ENCODE measurements at places on chromosomes 5 and 9.

DNA sequence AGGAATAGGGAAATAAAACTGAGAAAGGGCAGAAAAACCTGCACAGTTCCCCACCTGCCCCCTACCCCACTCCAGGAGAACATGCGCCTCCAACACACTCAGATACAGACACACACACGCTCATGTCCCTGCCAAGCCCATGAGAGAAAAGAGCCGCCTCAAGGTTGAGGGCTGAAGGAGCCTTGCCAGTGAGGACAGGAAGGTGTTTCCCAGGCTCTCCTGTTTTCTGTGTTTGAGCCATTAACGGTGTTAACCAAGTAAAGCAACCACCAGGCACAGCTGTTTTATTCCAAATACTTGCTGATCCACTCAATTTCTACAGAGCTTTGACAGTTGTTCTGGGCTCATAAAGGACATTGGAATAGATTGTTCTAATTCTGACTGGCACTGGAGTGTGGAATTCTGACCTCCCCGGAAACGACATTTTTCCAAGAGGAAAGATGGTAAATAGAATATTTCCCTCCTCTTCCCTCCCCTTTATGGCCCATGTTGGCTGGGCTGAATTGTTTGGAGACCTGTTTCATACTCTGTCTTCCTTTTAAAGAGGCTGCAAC, 238.0 kb downstream of the DMAC1 start:
- DNase-seq: no peak

- no peak for DNase-seq
These were observed 32.9 kb downstream of the PRRX2 start for GRCh38 chr9:129698254-129698757.

DNA sequence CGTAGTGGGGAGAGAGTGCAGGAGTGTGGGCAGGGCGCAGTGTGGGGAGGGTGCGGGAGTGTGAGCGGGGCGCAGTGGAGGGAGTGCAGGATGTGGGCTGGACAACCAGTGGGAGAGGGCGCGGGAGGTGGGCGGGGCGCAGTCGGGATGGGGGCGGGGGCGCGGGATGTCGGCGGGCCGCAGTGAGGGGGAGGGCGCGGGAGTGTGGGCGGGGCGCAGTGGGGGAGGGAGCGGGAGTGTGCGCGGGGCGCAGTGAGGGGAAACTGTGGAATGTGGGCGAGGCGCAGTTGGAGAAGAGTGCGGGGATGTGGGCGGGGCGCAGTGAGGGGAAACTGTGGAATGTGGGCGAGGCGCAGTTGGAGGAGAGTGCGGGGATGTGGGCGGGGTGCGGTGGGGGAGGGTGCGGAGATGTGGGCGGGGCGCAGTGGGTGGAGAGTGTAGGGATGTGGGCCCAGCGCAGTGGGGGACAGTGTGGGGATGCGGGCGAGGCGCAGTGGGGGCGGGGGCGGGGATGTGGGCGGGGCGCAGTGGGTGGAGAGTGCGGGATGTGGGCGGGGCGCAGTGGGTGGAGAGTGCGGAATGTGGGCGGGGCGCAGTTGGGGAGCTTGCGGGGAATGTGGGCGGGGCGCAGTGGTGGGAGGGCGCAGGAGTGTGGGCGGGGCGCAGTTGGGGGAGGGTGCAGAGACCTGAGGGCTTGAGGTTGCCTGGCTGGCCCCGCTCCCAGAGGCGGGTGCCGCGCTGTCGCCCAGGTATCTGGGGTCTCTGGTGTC, at the start of gene NXNL2:
NXNL2 (plus strand) TSS at position 723 of the 770 bp plus-strand sequence. CDS start 257 bp downstream, outside the sequence.
- DNase-seq: no peak

- DNase-seq: no peak
These were observed 92.7 kb downstream of the SV2C start for GRCh38 chr5:76175821-76176403.

- peak; percentile 89 for DNase-seq
These were observed at the start of gene ELP1 for GRCh38 chr9:108933718-108934322. Gene ELP1 (minus strand): TSS chr9:108934124. CDS start chr9:108931146, 2,978 bp downstream.

DNA sequence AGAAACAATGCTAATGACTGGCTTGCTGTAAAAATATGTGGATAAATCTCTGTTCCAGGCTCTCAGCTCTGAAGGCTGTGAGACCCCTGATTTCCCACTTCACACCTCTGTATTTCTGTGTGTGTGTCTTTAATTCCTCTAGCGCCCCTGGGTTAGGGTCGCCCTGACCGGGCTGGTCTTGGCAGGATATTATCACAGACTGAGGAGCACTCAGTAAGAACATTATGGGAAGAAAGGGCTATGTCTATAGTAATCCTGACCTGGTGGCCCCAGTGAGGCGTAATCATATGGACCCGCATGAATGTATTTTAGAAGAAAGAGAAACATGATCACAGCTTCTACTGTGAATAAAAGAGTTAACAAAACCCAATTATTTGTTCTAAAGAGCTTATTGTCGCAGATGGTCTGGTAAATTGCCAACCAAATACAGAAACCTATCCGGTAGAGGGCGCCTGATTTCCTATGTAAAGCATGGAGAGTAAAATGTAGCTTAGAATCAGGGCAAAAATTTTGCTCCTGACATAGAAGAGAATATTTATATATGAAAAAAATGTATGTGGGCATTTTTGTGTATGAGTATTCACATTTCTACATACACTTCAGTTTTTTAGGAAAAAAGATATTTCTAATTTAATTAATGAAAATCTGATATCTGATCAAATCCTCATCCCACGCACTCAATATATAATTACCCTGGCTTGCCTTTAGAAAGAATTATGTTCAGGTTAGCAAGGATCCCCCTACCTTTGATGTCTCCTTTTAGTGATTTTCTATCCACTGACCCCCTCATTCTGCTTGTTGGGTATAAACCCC, 5.8 kb upstream of the IFNA1 start:
- no peak for DNase-seq

DNA sequence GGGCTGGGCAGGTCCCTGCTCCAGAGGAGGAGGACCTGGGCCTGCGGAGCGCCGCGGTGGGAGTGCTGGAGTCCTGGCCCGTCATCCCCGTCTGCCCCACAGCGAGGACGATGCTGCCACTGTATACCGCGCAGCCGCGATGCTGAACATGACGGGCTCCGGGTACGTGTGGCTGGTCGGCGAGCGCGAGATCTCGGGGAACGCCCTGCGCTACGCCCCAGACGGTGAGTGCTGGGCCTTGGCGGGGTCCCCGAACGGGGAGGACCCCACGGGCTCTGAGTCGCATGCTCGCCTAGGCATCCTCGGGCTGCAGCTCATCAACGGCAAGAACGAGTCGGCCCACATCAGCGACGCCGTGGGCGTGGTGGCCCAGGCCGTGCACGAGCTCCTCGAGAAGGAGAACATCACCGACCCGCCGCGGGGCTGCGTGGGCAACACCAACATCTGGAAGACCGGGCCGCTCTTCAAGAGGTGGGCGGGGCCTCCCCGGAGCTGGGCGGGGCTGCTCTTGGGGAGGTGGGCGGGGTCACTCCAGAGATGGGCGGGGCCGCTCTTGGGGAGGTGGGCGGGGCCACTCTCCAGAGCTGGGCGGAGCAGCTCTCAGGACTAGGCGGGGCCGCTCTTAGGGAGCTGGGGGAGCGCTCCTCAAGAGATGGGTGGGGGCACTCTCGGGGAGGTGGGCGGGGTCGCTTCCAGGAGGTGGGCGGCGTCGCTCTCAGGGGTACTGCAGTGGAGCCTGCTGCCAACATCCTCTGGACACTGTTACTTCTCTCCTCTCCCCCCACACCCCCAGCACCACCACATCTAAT, 13.1 kb downstream of the LRRC26 start:
- no peak for DNase-seq

GRCh38 chr5:94788527-94788926, 170.1 kb downstream of the SLF1 start:
- no peak for DNase-seq

- DNase-seq: no peak
These were observed 227.8 kb downstream of the PLK2 start for GRCh38 chr5:58232130-58232529.

DNA sequence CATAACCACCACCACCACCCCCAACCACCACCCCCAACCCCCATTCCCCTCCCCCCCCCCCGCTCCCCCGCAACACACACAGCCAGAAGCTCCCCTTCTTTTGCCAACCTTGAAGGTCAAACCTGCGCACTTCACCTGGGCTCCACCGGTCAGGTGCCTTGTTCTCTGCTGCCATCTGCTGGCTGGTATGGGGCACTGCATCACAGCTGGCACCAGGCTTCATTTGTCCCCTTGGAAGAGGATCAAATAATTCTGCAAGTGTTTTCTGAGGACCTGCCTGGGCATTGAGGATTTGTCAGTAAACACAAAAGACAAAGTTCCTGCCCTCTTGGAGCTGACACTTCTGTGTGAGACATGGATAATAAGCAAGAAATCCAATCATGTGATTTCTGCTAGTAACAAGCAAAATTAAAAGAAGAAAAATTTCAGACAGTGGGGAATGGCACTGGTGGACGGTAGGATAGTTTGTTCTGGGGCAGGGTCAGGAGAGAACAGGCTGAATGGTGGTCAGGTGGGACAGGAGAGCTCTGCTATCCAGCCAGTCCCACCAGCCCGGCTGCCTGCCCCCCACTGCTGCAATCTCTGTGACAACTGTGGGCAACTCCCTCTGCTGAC, 55.6 kb upstream of the LMX1B start:
- peak; percentile 8 for DNase-seq

GRCh38 chr9:100468041-100468440, 4.9 kb upstream of the TMEFF1 start:
- no peak for DNase-seq

DNA sequence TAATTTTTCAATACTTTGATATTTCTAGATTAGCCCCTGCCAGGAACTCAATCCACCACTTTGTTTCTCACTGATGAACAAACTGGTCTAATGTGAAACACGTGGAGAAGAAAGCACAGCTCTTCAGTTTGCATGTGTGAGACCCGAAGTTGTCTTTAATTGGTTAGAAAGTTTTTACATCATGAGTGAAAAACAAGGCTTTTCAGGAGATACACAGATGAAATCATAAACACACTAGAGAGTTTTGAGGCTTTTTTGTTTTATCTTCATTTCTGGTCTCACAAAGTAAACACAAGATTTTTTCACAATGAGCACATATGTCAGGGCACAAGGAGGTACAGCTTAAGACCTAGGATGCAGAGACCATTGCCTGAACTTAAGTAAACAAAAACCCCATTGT, 84.5 kb upstream of the MOCS2 start:
- no peak for DNase-seq

GRCh38 chr9:111474385-111474784, 9.8 kb downstream of the ECPAS start:
- no peak for DNase-seq

DNA sequence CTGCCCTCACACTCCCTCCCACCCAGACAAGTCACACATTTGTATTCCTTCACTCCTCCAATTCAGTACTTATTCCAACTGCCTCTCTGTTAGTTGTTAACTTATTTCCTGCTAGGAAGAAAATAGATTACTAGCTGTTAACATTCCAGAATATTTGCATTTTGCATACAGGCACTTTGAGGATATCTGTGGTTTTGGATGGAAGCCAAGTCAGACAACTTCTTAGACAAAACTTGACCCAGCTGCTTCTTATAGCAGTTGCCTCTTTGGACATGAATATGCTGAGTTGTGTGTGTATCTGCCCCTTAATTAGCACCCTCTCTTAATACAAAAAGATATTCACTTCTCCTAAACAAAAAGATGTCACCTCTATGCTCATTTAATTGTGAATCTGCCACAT, 1280.6 kb upstream of the ACO1 start:
- no peak for DNase-seq

- no peak for DNase-seq
These were observed 14.6 kb downstream of the TMEM171 start for GRCh38 chr5:73135021-73135420.

DNA sequence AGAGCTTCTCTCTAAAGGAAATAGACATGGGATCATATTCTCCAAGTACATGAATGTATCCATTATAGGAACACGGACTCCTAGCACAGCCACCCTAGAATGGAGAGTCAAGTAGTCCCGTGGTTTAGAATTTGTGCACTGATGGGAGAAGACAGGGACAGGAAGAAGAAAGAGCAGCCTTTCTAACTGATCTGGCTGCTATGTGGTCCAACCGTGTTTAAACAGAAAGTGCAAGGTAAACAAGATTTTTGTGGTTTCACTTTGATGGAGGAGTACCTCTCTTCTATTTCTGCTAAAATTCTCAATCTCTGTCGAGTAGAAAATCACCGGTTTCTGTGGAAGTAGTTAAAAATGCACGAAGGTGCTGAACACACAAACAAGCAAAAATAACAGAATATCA, 171.3 kb downstream of the ST8SIA4 start:
- no peak for DNase-seq

- no peak for DNase-seq
These were observed 3.7 kb upstream of the PAPPA start for GRCh38 chr9:116149844-116150243.

DNA sequence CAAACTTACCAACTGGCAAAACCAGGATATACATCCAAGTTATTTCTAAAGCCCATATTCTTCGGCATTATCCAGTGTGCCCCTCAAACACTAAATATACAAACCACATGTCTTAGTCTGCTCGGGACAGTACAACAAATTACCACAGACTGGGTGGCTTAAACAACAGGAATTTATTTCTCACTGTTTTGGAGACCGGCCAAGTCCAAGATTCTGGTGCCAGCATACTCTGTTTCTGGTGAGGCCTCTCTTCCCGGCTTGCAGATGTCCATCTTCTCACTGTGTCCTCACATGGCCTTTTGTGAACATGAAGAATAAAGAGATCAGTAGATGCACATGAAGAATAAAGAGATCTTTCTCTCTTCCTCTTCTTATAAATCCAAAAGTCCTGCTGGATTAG, 12.9 kb upstream of the SLCO6A1 start:
- no peak for DNase-seq

DNA sequence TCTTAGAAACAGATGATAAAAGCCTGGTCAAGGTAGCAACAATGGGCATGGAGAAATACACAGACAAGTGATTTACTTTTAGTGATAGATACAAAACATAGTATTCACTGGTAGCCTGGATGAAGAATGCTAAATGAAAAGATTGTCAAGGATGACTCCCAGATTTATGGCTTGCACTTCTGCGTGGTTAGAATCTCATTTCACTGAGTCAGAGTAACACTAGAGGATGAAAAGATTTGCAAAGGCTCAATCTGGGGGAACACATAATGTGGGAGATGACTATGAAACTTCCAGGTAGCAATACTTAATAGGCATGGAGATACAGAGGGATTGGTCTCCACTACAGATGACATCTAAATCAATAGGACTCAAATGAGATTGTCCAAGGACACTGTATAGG, 38.4 kb downstream of the AGTPBP1 start:
- DNase-seq: no peak

DNA sequence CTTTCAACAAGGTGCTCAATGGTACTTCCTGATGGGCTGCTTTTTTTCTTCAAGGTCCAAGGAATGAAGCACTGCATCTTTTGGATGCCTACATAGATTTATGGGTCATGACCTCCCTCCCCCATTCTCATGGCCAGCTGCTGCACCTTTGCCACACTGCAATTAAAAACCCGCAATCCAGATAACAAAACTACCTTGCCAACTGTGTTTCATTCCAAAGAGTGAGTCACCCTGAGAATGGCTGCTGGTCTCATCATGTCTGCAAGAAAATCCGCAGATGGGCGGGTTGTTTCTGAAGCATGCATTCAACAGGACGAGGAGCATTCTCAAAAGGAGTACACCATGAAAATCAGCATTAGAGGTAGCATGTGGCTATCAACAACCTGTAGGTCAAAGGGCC, 139.8 kb downstream of the ELAVL2 start:
- DNase-seq: no peak

GRCh38 chr5:65969539-65970393, 43.4 kb downstream of the ERBIN start:
- no peak for DNase-seq

Measured in NCI-H1417 treated with DMSO at 0.1 percent for 48 hours (cell line).